ENCODE measurements at places on chromosomes 2 and 18.

DNA sequence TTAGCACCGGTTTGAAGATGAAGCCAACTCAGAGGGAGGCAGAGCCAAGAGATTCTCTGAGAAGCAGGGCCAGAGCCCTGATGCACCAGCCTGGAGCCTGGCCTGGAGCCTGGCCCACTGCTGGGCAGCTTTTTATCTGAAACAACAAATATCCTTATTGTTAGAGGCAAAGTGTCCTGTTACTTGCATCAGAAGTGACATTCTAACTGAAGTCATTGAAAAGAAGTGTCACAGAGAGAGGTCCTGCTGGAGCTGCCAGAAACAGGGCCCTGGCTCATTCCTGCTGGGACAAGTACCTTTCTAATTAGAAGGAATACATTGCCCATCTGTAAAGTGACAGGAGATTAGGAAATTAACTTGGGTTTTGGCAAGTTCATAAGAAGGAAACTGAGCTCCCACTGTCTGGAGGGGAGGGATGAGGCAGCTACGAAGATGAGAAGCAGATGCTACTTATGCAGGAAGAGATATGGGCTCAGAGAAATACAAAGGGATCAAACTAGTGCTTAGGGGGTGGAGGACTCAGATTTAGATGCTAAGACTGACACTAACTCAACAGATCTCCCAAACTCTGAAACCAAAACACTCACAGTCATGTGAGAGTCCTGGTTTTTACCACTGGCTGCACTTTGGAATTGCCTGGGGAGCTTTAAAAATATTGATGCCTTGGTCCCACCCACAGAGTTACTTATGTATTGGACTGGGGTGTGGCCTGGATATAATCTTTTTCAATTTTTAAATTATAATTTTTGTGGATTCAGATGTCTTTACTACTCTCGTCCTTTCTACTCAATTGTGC lies 11.0 kb upstream of the HK2 start:
- DNase-seq, result no peak

- no peak for DNase-seq
Observed at GRCh38 chr2:240287496-240288086, 147.1 kb upstream of the OTOS start.

DNA sequence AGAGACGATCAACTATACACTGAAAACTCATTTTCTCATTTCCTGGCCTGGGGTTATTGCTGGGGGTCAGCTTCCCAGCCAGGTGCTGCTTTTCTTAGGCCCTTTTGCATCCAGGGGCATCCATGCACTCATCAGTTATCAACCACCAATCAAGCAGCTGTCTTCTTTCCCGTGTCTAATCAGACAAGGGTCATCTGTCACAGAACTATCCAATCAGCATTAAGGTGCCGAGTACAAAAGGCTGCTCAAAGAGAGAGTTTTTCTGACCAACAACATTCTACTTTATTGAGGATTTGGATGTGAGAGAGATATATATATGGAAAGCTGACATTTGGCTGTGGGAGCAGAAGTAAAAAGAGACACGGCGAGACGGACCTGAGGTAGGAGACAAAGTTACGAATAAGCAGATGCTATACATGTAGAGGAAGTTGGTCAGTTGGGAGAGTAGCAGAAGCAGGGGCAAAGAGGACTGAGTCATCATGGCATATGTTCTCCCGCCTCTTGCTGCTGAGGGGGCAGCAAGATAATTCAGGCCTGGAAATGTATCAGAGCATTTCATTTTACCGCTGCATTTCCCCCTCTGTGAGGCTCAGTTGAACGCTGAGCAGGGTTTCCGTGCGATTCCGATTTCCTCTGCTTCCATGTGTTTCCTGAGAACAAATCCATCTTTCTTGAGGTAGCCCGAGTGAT lies 129.3 kb downstream of the NUP35 start:
- DNase-seq, result no peak

DNA sequence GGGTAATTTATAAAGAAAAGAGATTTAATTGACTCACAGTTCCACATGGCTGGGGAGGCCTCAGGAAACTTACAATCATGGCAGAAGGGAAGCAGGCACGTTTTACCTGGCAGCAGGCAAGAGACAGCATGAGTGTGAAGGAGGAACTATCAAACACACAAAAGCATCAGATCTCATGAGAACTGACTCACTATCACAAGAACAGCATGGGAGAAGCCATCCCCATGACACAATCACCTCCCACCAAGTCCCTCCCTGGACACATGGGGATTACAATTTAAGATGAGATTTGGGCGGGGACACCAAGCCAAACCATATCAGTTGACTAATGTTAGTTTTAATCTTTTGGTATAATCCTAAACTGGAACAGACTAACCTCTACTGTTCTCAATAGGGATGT lies 49.1 kb upstream of the CPO start:
- no peak for DNase-seq

DNA sequence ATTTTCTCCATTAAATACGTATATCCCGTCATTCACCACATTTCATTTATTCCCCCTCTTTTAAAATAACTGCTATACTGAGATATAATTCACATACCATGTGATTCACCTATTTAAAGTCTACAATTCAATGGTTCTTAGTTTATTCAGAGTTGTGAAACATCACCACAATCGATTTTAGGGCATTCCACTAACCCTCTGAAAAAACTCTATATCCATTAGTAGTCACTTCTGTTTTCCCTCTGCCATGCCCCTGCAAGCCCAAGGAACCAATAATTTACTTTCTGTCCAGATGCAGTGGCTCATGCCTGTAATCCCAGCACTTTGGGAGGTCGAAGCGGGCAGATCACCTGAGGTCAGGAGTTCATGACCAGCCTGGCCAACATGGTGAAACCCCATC lies 95.5 kb upstream of the FZD5 start:
- no peak for DNase-seq

DNA sequence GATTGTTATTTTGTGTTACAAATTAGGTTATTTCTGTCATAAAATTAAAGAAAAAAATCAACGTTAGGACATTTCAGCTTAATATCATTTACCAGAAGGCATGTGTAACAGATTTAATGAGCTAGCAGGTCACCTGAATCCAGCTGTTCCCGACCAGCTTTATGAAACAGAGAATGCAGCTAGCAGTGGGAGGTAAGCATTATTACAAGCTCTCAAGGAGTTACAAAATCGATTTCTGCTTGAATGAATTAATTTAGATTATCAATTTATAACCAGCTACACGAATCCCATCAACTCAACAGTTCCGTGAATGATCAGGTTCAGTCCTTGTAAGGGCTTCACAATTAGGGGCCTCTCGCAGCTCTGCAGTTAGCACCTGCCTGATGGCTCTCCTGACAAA lies 211.9 kb downstream of the PTGR3 start:
- no peak for DNase-seq

Measured in DND-41 (cell line).